CD14-positive monocyte (primary cell): ENCODE measurements at places on chromosomes 7 and 10. TPM values are rescaled to one million over a fixed set of nuclear protein-coding genes. Genes with fewer than 3 reads are reported as not detected.

The TACR2 gene
- polyA plus RNA-seq: 0.20 TPM

The SPDYE8 gene
- not detected in 2 replicates for polyA plus RNA-seq

The PNLIPRP3 gene
- not detected for polyA plus RNA-seq

The LHFPL3 gene
- not detected for polyA plus RNA-seq

The STK32C gene
- 18.4 TPM for polyA plus RNA-seq

The GRK5 gene
- 6.1 and 6.5 TPM in 2 replicates for polyA plus RNA-seq

The SFR1 gene
- polyA plus RNA-seq: 16.9 TPM

The SPACDR gene
- polyA plus RNA-seq: not detected

The KNDC1 gene
- 0.22 TPM for polyA plus RNA-seq

The COL13A1 gene
- not detected for polyA plus RNA-seq

DNA sequence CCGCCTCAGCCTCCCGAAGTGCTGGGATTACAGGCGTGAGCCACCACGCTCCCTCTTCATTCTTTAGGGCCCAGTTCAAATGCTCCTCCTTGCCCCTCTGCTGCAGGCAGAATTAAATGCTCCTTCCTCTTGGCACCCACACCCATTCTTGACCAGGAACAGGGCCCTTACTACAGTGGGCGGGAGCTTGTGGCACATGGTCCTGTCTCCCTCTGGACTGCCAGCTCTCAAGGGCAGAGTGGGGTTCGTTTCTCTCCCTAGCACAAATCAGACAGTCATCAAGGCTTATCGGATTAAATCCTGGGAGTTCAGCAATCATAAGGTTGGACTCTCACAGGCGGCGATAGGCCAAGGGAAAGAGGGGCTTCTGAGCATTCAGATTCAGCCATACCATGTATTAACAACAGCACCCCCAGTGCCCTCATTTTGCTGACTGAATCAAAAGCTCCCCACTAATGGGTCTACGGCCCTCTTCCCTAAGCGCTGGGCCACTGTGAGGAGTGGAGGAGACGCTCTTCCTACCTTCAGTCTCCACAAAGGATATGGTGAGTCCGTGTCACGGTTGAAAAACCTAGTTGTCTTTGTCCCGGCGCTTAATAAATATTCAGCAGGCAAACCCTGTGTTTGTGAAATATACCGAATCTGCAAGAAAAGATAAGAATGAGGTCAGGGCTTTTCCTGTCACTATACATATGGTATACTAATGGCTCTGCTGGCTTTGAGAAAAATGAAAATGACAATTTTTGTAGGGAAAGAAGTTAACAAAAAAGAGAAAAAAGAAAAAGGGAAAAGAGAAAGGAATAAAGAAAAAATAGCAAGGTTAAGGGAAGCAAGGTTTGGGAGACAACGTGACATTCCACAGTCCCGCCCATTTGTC, 107.4 kb downstream of the CLEC2L start:
- no peak for DNase-seq

DNA sequence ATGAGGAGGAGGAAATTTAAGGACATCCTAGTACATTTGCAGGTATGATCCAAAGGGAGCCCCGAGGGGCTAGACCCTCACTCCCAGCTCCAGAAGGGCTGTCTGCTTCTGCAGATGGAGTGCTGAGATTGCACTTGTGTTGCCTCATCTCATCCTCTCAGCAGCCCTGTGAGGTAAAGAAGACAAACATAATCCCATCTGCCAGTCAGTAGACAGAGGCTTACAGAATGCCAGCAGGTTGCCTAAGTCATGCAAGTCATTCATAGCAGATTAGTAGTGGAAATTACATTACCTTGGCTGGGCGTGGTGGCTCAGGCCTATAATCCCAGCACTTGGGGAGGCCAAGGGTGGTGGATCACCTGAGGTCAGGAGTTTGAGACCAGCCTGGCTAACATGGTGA, 45.4 kb downstream of the BLVRA start:
- DNase-seq: no peak

GRCh38 chr7:50307368-50308032, 3.0 kb downstream of the IKZF1 start:
- no peak for DNase-seq

- DNase-seq: no peak
Observed at GRCh38 chr10:76840802-76841201, 796.8 kb downstream of the KCNMA1 start.

DNA sequence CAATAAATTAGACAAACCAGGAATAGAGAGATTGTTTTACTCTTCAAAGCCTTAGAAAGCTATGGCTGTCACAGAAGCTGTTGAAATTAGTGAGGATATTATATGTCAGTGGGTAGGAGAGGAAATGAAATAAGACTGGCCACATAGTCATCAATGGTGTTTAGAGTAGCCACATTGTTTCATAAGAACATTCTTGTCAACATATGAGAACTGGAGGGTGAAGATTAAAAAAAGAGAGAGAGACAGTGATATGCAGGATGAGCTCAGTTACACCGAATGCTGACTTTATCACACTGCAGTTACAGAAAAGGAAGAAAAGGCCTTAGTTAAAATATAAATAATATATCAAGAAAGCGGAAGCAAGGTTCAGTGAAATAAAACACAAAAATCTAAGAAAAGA, 412.0 kb downstream of the CNTNAP2 start:
- DNase-seq: no peak

- DNase-seq: no peak
Observed at GRCh38 chr7:30998180-30998579, 34.4 kb downstream of the GHRHR start.

DNA sequence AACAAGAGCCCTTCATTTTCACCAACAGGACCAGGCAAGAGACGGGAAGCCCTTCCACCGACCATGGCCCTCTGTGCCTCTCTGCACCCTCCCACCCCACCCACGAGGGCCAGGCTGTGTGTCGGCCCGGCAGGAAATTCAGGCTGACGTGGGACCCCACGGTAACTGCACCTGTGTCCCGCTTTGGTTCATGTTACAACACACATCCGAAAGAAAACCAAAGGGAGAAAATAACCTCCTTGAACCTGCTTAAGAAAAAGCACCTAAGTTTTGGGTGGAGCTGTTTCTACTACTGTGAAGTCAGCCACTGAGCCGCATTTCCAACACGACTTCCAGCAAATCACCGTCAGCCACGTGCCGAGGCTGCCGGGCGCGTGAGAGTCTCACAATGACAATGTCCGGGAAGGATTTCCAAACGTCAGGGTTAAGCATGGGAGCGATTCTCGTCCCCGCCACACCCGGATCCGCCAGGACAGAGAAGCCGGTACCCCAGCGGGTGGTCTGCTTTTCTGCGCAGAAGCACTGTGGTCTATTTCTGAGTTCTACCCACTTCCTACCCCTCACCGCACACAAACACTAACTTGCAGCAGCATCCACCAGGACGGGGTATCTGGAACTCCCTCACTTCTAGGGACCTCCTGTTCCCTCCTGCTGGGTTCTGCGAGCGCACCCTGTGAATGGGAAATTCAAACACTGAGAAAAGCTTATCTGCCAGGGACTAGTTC, 36.6 kb downstream of the AMZ1 start:
- no peak for DNase-seq

- no peak for DNase-seq
Observed at GRCh38 chr7:47301105-47301477, 280.8 kb downstream of the TNS3 start.

DNA sequence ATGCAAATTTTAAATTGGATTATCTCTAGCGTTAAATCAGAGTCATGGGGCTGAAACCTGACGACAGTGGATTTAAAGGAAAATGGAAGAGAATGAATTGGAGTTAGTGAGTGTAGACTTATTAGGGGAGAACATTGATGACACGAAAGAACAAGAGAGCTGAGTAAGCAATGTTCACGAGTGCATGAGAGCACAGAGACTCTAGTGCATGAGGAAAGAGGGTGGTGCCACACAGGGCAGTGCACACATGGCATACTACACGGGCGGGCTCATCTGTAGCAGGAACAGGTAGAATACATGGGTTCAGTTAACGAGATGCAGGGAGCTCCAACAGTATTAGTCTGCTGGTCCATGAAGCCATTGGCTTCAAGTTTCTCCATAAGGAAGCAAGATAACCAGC, 53.9 kb downstream of the USP6NL start:
- no peak for DNase-seq

- DNase-seq: no peak
Observed at GRCh38 chr10:122062831-122063674, 74.1 kb downstream of the TACC2 start.

DNA sequence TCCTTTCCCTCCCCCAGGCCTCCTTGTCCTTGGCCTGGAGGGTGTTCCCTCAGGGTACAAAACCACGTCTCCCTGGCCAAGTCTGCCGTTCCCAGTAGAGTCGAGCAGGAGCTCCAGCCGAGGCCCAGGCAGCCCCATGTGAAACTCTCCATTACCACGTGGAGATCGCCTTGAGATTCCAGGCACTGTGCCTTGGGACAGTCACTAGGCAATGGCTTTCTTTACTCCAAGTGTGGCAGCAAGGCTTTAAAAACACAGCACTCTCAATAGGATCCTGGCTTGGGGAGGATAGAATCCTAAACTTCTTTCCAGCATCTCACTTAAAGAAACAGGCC, 57.5 kb downstream of the PLXNA4 start:
- DNase-seq: no peak

DNA sequence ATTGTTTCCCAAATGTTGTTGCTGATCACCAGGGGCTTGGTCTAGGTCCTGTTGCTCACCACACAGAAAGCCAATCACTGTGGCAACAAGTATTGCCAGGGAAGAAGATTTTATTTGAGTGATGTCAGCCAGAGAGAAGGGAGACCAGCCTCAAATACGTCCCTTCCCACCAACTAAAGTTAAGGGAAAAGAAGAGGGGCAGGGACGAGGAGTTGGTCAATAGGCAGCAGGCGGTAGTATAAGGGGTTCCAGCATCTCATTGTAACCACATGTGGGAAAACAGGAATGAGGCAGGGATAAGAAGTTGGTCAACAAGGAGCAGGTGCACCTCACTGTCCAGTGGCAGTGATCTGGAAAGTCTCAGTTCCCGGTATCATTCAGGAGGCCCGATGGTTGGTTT, 138.9 kb upstream of the KCNMA1 start:
- DNase-seq: no peak

GRCh38 chr7:103915680-103916357, 73.6 kb downstream of the RELN start:
- no peak for DNase-seq

DNA sequence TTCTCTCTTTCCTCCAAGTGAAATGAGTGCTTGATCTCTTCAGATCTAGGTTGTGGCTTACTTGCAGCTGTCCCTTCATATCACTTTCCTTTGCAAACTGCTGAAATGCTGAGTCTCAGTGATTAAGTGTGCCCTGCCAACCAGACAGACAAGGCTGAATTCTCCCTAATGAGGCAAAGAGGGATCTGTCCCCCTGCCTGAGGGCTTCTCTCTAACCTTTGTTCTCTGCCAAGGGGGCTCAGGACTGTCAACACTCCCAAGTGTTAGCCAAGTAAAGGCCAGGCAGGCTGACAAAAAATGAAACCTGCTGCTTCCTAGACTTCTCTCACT, at the start of gene MSS51:
MSS51 (minus strand) TSS at position 24 of the 330 bp plus-strand sequence. CDS start 5,277 bp downstream, outside the sequence.
- no peak for DNase-seq

GRCh38 chr10:33065111-33065510, 107.1 kb upstream of the ITGB1 start:
- no peak for DNase-seq

DNA sequence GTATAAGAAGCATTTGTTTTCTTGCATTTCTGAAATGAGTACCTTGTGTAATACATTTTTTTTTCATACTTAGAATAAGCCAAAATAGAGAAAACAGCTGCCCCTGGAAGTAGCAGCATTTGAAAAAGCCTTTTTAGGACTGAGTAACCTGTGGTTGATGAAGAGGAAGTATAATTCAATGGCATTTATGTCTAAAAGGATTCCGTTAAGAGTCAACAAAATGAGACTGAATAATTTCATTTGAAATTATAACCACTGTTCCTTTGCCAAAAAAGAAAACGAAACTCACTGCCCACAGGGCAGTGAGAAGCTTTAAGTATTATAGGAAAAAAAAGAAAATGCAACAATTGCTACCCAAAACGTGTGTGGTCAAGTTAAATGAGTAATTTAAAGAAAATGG, 705.6 kb upstream of the PHF14 start:
- no peak for DNase-seq

DNA sequence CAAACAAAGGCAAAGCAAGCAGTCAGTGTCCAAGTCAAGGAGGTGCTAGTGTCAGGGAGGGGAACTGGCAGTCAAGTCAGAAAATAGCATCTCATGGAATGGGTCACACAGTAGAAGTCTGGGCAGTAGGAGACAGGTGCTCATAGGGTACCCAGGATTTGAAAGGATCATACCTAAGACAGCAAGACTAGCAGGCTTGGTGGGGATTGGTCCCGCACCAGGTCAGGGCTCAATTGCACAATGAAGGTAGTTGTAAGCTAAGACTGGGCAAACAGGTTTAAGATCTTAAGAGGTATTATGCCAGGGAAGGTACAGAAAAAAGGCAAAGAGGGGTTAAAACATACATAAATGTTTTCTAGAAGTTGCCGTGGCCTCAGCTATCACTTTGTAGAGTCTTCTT, 181.4 kb upstream of the ETV1 start:
- no peak for DNase-seq

- DNase-seq: no peak
Observed at GRCh38 chr10:102310361-102311024, 65.2 kb downstream of the GBF1 start.

DNA sequence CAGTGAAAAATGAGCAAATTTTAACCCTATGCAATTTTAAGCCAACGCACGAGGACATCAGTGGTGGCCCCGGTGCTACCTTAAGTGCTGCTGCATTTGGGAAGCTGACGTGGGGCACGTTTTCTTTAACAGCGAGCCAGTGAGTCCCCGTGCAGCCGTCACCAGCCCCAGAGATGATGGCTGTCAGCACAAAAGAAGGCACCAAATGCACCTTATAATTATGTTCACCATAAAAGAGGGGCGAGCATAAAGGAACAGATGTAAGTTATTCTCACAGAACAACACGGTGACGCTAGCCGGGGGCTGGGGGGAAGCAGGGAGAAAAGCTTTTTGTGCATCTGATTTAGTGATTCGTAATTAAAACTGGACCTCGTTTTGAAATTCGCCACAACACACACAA, 260.1 kb downstream of the DNAJB6 start:
- DNase-seq: no peak

GRCh38 chr7:43904533-43905208, 1.7 kb downstream of the URGCP start:
- DNase-seq: no peak

GRCh38 chr7:139034855-139035585, 822 bp downstream of the ZC3HAV1L start:
- DNase-seq: no peak

DNA sequence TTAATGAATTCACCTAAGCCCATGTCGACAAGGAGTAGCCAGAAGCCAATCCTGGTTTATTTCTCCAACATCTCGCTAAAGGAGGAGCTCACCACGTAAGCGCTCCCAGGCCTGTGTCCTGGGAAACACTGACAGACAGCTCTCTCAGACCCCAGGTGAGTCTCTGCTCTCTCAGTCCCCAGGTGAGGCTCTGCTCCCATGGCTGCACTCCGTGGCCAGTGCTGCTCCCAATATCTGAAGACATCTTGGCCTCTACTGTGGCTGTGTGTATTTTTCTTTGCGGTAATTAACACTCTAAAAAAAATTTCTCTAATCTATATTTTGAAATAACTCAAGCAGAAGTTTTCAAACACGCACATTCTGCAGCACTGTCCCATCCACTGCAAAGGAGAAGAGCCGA, 564.5 kb downstream of the PTPRN2 start:
- no peak for DNase-seq

GRCh38 chr10:8088504-8088903, 34.0 kb downstream of the GATA3 start:
- DNase-seq: no peak
